ENCODE measurements at places on chromosomes 2 and 18.

DNA sequence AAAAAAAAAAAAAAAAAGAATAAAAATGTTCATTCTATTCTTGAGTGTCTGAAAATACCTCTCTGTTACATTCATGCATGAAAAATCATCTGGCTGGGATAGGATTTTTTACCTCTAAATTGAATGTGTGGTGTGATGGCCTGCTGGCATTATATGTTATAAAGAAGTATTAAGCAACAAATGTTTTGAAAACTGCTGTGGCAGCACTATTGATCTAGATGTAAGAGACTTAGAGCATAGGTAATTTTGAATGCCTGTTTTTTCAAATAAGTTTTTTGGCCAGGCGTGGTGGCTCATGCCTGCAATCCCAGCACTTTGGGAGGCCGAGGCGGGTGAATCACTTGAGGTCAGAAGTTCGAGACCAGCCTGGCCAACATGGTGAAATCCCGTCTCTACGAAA lies 147.0 kb upstream of the LINC00305 start:
- no peak for DNase-seq

- DNase-seq: peak; percentile 26
Observed at GRCh38 chr2:170235860-170236679, 58.1 kb downstream of the MYO3B start.

DNA sequence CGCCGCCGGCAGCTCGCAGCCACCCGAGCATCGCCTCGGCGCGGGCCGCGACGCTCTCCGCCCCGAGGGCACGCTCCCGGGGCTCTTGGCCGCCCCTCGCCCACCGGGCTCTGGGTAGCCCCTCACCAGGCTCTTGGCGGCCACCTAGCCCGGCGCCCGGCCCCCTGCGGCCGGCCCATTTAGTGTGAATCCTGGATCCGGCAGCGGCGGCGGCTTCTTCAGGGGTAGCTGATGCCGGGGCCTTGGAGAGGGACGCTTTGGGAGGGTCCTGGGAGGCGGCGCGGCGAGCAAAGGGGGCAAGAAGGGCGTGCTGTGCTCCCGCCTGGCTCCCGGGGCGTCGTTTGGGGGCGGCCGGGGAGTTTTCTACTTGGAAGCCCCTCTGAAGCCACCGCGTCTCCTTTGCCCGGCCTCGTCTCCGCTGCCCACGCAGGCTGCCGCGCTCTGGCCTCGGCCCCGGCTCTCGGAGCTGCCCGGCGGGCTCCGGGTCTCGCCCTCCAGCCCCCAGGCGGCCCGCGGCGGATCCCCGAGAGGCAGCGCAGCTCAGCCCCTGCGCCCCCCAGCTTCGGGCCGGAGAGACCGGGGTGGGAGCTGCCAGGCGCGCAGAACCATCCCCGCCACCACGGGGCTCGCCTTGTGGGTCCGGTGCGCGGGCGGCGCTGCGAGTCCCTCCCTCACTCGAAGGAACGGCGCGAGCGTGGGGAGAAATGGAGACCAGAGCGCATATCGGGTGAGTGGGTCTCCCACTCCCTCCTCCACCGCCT lies 509 bp downstream of the PIEZO2 start:
- DNase-seq: no peak

DNA sequence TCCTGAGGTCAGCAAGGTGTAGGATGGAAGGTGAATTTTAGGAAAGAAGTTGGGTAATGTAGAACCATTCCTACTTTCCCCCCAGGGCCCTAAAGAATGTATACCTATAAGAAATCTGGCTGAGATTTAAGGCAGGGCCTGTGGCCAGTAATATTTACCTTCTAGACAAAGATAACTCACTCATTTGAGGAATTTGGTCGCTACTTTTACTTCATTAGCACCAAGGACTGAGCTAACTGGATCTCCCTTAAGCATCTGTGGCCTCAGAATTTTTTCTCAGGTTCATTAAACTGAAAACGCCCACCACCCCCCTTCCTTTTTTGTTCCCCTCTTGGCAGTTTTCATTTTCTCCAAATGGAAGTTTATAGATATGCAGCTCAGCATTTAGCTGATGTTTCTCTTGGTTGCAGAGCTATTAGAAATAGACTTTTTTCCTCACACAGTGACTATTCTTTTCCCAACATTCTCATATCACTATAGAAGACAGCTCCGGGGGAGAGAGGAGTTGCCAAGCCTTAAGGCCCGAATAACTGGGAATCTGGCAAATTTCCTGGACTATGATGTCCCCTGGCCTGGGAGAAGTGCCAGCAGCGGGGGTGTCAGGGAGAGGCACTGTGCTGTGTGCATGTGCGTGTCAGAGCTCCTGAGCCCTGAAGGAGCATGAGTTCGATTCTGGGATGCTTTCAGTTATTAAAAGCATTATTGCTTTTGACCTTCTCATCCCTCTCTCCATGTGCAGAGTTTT lies 310.9 kb downstream of the PRKCE start:
- no peak for DNase-seq

- peak; percentile 8 for DNase-seq
Observed at GRCh38 chr2:209525834-209526281, 102.0 kb downstream of the MAP2 start.

GRCh38 chr2:168327328-168327727 lies 79.9 kb upstream of the STK39 start:
- DNase-seq: no peak

DNA sequence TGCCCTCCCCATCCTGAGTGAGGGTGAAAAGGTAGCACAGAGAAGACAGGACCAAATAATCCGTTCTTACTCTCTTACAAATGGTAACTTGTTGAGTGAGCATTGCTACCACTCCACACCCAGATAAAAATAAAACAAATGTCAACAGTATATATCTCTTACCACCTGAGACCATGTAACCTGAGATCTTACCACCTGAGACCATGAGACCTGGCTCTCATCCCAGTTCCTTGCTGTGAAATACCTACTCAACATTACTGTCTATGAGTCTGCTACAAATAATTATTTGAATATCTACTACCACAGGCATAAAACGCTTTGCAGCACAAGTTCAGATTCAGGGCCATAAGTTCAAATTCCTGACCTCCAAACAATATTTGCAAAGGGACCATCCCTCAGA lies 234.7 kb downstream of the C1D start:
- no peak for DNase-seq

GRCh38 chr18:46297621-46298020 lies 193.4 kb downstream of the HAUS1 start:
- no peak for DNase-seq

DNA sequence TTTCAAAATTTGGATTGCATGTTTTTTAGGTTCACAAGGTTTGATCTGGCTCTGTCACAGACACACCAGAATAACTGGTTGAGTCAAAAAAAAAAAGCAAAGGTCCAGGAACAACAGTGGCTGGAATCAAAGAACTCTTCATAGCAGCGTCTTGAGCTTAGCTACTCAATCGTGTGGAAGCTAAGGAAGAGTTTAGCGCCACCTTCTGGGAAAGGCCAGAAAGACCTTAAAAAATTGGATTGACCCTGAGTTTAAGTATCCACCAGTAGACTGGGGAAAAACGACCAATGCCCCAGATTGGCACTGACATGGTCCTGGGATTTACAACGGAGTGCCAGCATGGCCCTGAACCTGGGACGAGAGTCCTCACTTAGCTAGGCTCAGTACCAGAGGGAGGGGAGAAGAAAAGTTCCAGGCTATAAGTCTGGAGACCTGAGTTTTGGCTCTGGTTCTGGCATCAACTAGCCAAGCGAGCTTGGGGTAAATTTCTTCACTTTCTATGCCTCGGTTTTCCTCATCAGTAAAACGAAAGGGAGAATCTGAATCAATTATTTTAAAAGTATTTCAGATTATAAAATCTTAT lies 71.1 kb upstream of the TFCP2L1 start:
- peak; percentile 58 for DNase-seq

GRCh38 chr18:57057890-57058289 lies 89.0 kb upstream of the BOD1L2 start:
- DNase-seq: no peak

DNA sequence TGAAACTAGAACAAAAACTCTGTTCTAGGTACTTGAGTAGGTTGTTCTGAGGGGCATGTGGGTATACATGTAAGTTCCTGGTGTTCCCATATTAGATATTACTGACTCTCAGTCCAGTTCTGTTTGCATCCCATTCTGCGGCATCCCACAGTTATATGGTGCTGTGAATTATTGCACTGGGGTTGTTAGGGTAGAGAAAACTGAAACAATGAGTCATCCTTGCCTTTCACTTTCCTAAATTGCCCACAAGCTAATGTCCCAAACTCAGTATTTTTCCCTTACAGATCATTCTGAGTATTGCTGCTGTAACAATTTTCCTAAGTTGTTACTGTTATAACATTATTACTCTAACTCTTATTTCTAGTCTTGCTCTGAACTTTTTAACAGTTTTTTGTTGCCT lies 3.0 kb downstream of the WDR75 start:
- peak; percentile 8 for DNase-seq

DNA sequence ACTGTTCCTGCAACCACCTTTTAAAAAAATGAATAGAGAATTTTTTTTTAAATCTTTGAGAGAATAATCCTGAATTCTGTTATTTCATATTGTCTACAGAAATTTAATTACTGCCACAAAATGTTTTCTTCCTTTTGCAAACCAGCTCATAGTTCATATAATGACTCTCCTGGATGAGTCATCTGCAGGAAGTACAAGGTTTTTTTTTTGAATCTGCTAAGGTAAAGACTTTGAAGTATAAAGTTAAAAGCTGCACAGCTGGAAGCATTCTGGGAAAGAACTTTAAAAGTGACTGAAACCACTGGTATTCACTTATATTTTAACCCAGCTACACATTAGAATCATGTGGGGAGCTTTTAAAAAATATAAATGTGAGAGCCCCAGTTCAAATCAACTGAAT lies 25.4 kb downstream of the SESTD1 start:
- DNase-seq: peak; percentile 58

GRCh38 chr2:182101263-182101662 lies 115.6 kb downstream of the PPP1R1C start:
- peak; percentile 4 for DNase-seq

- no peak for DNase-seq
Observed at GRCh38 chr2:39851651-39852110, 72.6 kb upstream of the THUMPD2 start.

DNA sequence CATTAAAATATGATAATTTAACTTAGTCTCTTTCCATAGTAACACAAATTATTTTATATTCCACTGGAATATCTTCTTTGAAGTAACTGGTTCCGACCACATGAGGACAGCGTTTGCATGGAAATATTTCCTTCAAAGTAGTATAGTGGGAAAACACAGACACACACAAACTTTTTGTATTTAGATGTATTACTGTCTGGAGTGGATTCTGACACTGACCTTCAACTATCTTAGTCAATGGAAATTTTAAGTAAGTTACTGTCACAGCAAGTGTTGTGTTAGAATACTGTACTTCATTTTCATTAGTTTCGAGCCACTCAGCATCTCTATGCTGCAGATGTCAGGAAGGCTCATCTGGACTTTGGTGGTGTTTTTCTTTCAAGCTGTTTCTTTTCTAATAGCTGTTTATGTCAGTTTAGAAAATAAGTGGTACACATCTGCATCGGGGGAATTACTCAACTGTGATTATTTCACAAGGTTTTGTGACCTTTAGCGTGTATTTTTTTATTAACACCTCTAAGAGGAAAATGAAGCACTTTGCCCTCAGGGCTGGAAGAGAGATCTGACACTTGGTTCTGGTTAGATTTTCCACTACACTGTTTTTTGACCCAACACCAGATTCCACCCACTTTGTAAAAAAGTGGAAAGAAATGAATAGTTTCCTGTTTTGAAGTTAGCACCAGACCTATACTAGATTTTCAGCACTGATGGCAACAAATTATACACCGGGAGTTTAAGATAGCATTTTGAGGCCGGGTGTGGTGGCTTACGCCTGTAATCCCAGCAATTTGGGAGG lies 18.9 kb upstream of the THOC1 start:
- DNase-seq: peak; percentile 6

GRCh38 chr2:238971318-238972145 lies 123.6 kb downstream of the TWIST2 start:
- DNase-seq: no peak

GRCh38 chr2:179613701-179614100 lies 247.7 kb downstream of the ZNF385B start:
- DNase-seq: no peak

DNA sequence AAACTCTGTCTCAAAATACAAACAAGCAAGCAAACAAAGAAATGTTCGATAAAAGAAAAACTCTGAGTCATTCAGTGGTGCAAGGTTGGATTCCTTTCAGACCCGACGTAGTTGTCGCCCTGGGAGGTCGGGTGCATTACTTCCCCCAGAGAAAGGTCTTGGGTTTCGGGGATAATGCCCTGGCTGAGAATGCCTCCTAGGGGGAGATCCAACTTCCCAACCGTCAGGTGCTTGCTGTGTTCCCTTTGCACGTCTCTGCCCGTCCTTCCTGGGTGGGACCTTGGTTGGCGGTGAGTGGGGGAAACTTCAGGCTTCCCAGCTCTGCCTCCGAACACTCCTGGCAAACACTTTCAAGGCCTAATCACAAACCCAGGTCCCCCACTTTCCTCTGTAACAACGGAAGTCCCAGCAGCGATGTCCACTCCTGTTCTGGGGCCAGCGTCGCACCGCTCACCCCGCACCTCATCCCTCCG lies 609 bp downstream of the TPGS2 start:
- DNase-seq: peak; percentile 8

GRCh38 chr2:54457323-54458023 lies 1.3 kb downstream of the SPTBN1 start:
- DNase-seq: no peak

DNA sequence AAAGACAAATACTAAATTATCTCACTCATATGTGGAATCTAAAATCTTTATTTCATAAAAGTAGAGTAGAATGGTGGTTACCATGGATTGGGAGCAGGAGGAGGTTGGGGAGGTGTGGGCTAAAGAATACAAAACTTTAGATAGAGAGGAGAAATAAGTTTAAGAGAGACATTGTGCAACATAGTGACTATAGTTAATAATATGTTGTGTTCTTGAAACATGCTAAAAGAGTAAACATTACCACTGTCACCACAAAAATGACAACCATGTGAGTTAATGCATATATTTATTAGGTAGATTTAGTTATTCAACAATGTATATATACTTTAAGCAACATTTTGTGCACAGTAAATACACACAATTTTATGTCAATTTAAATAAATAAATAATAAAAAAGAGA lies 128.5 kb upstream of the COL3A1 start:
- DNase-seq: no peak
